ENCODE measurements at places on chromosomes 11 and 22. TPM values are rescaled to one million over a fixed set of nuclear protein-coding genes. Genes with fewer than 3 reads are reported as not detected.

Gene TPBGL
- 0.09 TPM for total RNA-seq

Gene TBCEL
- total RNA-seq, result 6.1 TPM

Gene BRSK2
- 6.0 TPM for total RNA-seq

Gene TH
- 0.20 TPM for total RNA-seq

Gene RBMXL2
- not detected for total RNA-seq

Gene OR8A1
- total RNA-seq, result not detected

Gene IGLL1
- not detected for total RNA-seq

Gene CACNA1I
- total RNA-seq, result 0.07 TPM

Gene MFRP
- total RNA-seq, result not detected

Gene CKAP5
- total RNA-seq, result 91.6 TPM

Gene ELMOD1
- total RNA-seq, result 0.05 TPM

Gene TMEM132A
- 92.5 TPM for total RNA-seq

Gene SHANK3
- 3.9 TPM for total RNA-seq

Gene FAR1
- 58.6 TPM for total RNA-seq

Gene TMEM184B
- total RNA-seq, result 55.0 TPM

Gene GTSE1
- total RNA-seq, result 35.3 TPM

Gene TEX54
- not detected for total RNA-seq

Gene SERPIND1
- total RNA-seq, result not detected

Gene TST
- 42.3 TPM for total RNA-seq

Gene TRPC6
- total RNA-seq, result 1.2 TPM

Gene POU2AF2
- total RNA-seq, result not detected

Data from A549 treated with Hydrocortisone at 1 μM for 4 hours (cell line).